Skeletal muscle cell (primary cell): ENCODE measurements at places on chromosomes 7 and 10.

DNA sequence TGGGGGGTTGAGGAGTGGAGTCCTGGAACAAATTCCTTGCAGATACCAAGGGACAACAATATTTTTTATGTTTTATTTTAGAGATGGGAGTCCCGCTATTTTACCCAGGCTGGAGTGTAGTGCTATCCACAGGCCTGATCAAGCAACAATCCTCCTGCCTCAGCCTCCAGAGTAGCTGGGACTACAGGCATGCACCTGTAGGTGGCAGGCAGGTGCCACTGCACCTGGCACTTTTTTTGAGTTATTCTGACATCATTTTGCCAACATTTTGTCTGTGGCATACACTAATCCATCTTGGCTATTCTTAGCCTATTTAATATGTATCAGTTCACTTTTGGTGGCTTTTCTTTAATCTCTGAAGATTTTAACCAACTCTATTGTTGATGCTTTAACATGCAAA, 317.8 kb upstream of the MTPN start:
- no peak for DNase-seq

DNA sequence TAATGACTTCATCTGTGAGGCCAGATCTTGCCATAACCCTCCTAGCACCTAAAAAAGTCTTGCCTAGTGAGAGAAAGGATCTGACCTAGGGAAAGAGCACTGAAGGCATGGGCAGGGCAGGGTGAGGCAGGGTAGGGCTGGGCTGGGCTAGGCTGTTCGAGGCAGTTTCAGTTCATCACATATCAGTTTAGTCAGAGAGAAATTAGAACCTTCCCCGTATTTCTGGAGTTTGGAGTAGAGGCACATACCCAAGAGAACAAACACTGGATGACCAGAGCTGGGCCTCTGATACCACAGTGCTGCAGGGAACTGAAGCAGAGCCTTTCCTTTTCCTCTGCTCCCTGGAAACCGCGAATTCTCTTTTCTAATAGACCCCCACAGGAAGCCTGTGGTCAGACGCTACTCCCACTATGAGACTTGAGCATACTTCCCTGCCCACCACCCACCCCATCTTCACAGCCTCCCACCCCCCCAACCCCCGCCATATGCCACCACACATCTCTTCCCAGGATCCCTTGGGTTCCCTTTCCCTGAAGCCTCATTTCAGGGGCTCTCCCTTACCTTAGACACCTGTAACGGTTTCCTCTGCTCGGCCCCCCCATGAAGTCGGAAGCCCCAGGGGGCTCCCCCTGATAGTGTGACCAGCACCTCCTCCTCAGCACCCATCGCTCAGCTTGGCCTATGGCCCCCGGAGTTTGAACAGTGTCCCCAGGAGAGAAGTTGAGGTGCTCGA, 406 bp downstream of the SYNPO2L start:
- DNase-seq, result no peak

GRCh38 chr7:47622946-47623640, 41.2 kb upstream of the TNS3 start:
- DNase-seq, result peak; percentile 91

- DNase-seq, result no peak
These were observed 45.3 kb downstream of the ADRA2A start for GRCh38 chr10:111122127-111122526.

DNA sequence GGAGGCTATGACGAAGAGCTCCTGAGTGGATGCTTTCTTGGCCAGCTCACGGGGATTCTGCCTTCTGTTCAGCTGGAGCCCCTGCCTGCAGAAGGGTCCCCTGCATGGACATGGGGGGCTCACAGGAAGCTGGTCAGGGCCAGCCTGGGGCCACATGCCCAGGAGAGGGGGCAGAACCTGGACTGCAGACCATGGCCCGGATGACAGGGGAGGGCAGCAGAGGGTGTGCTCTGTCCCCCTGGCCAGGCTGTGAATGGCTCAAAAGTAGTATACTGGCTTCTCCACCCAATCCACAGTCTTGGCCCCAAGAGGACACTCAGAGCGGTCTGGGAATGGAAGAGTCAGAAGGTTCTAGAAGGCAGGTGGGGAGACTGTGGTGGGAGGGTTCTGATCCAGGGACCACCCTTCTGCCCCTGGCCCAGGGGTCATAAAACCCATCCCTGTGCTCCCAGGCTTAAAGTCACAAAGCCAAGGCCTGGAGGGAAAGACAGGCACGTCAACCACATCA, 40.3 kb downstream of the PPIF start:
- DNase-seq, result no peak
